Fibroblast of skin of back (primary cell): ENCODE measurements at places on chromosomes 6 and 20.

DNA sequence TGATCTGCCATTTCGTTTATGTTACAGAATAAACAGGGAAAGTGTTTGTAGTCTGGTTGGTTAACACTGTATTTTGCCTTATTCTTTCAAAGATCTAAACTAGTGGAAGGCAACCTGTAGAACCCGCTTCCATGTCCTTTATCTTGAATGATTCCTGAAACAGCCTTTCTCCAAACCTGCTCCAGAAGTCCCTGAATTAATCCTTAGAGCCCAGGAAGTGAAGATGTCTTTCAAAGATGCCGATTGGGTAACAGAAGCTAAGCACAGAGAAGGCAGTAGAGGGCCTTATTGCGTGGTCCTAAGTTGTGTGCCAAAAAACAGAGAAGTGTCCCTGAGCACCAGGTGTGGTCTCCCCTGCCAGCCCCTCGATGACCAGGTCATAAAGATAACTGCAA is 19.2 kb upstream of the ZSCAN16 start:
- peak; percentile 4 for DNase-seq

DNA sequence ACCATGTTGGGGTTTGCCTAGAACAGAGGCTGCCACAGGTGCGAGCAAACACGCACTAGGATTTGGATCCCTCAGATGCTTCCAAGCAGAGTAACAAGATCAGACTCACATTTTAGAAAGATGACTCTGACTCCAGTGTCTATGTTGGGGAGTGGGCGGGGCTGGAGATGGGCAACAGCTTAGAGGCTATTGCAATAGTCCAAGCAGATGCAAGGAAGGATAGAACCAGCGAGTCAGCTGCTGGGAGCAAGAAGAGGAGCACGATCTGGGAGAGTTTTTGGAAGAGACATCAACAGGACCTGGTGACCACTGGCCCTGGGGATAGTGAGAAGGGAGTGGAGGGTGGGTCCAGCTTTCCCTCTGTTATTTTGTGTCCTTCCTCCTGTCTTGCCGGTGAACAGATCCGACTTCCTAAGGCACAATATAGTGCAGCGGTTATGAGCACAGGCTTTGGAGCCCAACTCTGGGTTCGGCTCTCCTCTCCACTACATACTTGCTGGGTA is 52.7 kb downstream of the FGD2 start:
- peak; percentile 78 for DNase-seq

DNA sequence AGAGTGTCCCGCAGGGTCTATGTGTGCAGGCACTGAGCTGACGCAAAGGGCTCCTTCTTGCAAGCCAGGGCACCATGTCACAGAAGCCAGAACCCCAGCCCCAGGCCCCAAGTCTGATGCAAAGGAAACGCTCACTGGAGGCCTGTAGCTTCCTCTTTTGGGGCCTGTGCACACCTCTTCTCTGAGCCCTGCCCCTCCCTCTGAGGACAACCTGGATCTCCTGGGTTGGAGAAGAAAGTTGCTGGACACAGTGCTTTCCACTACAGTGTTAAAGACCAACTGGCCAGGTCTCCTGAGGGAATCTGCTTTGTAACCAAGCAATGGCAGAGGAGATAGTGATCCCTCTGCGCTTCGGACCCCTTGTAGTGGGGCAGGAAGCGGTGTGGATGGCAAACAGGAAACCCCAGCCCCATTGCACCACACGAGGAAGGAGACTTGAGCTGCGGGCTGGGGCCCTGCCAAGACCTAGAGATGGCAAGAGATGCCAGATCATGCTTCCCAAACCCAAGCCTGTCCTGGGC is 90.0 kb downstream of the PRND start:
- no peak for DNase-seq

DNA sequence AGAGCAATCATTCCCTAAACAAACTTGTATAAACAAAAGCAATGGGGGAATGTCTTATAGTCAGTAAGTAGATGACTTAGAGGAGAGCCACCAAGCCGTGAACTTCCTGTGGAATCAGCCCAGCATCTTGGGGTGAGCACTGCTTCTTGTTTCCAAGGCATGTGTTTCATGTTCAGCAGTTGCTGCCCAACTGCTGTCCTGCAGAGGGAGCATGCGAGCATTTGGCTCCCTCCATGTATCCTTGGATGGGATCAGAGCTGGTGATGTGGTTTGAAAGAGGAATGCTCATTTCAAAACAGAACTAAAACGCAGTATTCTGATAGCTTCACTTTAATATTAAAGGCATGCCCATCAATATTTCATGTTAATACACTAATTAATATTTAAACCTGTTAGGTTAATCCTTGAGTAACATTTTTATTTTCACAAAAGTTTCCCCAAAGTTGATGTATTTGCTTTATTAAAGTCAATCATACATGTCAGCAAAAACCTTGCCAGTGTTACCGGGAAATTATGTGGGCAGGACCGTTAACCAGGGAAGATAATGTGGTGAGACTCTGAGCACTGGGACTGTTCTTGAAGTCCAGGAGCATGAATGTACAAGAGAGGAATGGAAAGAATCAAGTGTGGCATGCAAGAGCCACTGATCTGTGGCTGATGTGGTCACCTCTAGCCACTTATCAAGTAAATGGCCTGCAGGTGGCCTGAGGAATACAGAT is 172.1 kb upstream of the GGTLC1 start:
- DNase-seq = peak; percentile 67

DNA sequence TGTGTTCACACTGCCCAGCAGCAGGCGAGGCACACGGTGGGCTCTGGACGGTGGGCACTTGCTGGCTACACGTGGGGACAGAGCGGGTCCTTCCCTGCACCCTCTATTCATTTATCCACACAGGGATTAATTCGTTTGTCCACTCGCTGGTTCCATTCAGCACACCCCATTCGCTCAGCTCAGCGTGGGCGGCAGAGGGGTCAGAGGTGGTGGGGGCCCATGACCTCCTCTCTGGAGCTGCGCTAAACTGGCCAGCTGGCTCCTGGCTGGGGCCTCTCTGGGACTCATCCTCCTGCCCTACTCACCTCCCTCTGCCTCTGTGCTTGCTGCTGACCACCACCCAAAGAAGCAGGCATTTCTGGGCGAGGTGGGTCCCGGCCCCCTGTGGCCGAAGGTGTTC is 21.4 kb upstream of the RBBP8NL start:
- DNase-seq = no peak

- DNase-seq = peak; percentile 23
Observed at GRCh38 chr6:90406957-90407356, 110.3 kb upstream of the BACH2 start.

DNA sequence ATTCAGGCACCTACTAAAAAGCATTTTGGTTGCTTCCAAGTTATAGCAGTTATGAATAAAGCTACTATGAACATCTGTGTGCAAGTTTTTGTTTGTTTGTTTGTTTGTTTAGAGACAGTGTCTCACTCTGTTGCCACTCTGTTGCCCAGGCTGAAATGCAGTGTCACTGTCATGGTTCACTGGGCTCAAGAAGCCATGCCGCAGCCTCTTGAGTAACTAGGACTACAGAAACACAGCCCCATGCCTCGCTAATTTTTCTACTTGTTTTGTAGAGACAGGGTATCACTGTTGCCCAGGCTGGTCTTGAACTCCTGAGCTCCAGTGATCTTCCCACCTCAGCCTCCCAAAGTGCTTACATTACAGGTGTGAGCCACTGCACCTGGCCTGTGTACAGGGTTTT is 795.9 kb downstream of the EPHA7 start:
- DNase-seq = no peak

GRCh38 chr6:11324453-11325015 is 92.1 kb upstream of the NEDD9 start:
- DNase-seq = peak; percentile 12

DNA sequence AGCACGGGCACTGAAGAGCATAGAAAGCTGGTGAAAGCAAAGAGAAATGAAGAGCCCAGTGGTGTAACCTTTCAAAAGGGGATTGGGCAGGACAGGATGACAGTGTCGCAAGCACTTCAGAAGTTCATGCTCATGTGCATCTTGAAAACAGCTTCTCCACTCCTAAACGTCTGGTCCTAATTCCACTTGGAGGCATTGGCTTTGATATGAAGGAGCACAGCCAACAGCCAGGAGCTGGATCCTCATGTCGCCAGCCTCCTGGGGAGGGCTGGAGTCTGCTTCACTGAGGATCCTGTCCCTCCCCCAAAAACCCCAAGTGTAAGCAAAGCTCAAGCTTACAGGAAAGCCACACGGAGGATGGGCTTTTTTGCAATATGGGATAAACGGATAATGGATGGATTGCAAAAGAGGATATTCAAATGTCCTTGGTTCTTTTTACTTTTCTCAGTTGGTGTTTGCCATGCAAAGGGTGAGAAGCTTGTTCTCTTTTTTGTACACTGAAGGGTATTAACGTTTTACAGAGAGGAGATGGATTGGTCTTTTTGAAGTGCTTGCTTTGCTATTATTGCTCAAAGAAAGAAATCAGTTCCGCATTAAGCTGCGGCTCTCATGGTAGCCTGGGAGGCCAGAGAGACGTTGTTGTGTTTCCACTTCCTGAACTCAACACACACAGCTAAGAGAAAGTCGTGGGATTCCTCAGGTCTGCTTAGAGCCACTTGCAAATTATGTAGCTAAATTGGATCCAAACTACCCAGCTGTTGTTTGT is 92.2 kb downstream of the SIM1 start:
- no peak for DNase-seq

- DNase-seq = no peak
Observed at GRCh38 chr20:5843054-5843592, 92.9 kb downstream of the SHLD1 start.

DNA sequence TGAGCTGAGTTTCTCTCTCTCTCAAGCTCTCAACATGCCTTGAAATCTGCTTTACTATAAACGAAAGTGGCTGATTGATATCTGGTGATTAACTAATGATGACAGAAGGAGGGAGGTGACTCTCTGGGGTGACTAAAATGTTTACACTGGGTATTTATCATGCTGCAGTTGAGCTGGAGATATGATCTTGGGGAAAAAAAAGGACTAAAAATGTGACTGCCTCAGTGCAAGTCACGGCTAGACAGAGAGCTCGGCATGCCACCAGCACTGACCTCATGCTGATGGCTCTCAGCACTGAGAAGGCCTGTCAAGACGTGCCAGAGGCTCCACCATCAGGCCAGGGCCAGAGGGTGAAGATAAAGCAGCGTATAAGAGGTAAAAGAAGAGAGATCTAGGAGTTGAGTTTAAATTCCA is 103.1 kb upstream of the SPACA1 start:
- DNase-seq = peak; percentile 76

- no peak for DNase-seq
Observed at GRCh38 chr6:87180105-87180728, 24.9 kb downstream of the ZNF292 start.

DNA sequence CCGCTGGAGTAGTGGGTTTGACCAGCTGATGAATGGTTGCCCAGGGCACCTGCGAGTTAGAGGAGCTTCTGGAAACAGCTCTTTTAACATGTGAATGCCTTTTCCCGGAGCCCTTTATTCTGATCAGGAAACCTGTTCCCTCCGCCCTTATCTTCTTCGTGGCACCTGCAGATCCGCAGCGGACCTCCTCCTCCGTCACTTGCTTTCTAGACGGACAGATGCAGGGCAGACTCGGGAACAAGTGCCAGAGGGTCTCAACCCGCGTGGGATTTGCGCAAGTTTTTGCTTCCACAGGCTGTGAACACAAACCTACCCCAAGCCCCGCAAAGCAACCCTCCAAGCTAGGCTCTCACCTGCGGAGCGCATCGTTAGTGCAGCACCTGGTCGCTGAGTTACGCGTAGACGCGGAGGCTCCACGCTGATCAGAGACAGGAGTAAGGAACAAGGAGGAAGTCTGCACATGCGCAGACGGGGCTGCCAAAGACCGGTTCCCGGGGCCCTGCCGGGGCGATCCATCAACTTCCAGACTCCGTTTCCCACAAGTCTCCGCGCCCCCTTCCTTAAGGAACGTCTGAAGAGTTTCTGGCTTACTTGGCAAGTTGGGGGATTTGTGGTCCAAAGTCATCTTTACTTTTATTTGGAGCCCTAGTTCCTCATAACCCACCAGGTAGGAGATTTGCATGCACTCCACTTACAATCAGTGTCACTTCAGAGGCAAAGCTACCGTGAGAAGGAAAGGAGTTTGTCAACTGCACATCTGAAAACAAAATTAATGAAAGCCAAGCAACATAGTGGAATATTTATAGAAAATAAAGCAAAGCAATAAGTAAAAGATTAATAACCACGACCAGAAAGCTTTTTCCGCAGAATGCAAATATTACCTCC is 52.7 kb upstream of the ELMO2 start:
- peak; percentile 6 for DNase-seq

- DNase-seq = peak; percentile 97
Observed at GRCh38 chr20:10511509-10512251, 76.6 kb downstream of the SLX4IP start.

DNA sequence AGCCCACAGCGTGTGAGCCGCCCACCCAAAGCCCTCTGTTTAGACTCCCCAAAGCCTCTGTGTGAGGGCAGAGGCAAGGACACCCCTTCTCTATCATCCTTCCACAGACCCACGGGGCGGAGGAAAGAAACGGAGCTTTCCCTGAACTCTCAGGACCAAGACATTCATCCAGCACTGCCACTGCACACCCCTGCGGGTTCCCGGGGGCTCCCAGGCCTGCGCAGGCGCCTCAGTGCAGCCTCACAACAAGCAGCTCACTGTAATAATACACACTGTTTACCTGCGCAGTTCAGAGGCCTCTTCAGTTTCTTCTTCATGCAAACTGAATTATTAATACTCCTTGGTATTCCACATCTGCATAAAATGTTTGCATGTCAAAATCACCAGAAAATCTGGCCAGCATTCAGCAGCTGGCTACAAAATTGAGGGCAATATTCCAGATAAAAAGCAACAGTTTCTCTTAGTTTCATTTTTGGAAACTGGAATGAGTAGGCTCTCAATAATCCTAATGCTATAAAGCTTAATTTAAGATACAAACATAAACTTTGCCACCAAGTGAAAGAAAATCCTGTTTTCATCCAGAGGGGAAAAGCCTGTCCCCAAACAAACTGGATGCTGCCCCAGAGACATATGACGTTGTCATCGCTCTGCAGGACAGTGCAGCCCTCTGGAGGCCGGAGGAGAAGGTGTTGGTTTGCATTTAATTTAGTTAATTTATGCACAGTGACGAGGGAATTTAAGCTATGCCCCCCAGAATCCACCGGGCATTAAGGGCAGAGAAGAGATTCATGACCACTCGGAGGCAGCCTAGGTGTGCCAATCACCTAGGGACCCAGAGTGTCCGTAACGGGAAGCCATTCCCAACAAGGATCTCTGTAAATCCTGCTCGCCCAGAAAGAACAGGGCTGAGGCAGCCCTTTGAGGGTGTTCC is 45.3 kb downstream of the NINL start:
- peak; percentile 34 for DNase-seq

DNA sequence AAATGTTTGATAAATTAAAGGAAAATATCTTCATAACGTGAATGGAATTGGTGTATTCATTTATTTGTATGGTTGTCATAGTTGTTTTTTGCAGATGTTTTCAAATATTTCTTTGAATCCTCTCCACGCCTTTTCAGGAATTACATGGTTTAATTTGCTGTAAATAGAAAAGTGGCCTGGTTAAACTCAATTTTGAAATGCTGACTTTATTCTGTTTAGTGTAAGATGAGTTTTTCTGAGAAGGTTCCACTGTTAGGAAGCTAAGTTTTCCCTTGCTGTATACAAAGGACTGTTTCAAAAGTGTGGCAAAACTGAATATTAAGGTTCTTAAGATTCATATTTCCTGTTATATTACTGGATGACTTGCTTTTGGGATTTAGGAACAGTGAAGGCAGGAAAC is 503 bp upstream of the ZC2HC1B start:
- no peak for DNase-seq

- DNase-seq = no peak
Observed at GRCh38 chr6:27517928-27518787, 45.3 kb upstream of the ZNF184 start.
